ENCODE measurements at places on chromosomes 13 and 19.

- no peak for DNase-seq
Measured at GRCh38 chr19:35816846-35817245, 4.2 kb upstream of the PRODH2 start.

- DNase-seq = peak; percentile 68
Measured at GRCh38 chr19:46000491-46001246, 5.4 kb downstream of the CCDC61 start.

DNA sequence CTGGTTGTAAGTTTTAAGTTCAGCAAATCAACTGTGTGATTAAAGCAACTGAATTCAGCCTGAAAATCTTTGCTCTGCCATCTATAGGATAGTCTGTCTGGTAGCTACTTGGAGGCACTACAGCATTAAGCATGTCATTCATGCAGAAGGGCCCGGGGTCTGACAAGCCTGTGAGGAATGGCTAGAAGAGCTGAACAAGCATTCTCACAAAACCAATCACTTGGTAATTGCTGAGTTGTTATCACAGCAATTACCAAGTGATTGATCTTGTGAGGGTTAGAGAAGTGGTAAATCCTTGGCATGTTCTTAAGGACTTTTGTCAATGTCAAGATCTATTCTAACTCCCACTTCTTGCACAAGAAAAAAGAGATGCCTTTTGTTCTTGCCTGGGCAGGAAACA, 356.1 kb downstream of the FGF14 start:
- no peak for DNase-seq

GRCh38 chr19:10577951-10578350, 9.2 kb downstream of the AP1M2 start:
- no peak for DNase-seq

GRCh38 chr19:14081797-14082674, 3.5 kb downstream of the C19orf67 start:
- DNase-seq = peak; percentile 36

- DNase-seq = no peak
Measured at GRCh38 chr19:41700381-41701195, 7.8 kb upstream of the CEACAM5 start.

GRCh38 chr19:41541990-41542584, 33.9 kb upstream of the CEACAM21 start:
- DNase-seq = peak; percentile 68

GRCh38 chr19:15551293-15552004, 43.1 kb downstream of the CYP4F22 start:
- peak; percentile 65 for DNase-seq

- DNase-seq = no peak
Measured at GRCh38 chr19:49152119-49152550, 3.1 kb downstream of the HRC start.

DNA sequence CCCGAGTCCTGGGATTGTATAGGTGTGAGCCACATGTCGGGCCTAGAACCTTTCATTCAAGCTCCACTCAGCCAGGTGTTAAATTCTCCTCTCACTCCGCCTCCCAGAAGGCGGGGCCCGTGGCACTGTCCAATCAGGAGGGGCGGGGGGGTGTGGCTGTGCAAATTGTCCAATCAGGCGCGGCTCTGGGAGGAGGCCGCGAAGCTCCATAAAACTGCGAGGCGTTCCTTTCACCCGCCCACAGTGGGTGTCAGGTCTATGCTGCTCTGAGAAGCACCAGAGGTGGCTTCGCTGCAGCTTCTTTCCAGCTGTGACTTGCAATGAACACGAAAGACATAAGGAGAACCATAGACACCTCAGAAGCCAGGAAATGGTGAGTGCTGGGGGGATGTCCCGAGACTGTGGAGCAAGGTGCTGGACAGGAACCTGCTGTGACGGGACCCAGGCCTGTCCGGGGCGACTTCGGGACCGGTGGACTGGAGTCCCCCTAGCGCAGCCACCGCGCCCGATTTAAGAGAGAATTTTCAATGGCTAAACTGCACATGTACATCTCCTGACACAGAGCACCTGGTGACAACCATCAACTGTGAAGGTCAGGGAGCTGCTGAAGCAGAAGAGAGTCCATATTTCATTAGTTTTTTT, 3.0 kb upstream of the ZNF136 start:
- DNase-seq = no peak

DNA sequence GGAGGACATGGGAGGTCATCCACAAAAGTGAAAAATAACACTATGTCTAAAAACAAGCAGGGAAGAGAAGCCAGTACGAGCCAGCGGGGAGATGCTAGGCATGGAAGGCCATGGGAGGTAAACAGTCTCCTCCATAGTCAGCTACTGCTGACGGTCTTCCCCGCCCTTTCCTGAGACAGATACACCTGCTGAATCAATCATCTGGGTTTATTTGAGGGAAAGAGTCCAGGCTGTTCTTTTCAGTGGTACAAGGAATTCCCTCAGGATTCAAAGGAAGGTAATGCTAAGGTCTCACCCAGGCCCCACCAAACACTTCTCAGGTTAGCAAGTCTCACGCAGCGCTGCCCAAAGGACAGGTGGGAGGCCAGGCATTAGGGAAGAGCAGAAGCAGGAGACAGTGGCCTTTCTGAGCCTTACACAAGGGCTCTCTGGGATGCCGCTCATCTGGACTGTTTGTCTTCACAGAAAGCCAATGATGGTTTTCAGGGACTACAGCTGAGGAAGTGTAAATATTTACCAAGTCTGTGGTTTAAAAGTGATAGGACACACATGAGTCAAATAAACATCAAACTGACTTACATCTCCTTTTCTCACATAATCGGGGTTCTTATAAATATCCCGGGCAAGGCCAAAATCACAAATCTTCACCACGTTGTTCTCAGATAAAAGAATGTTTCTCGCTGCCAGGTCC, 173.9 kb downstream of the FLT1 start:
- no peak for DNase-seq

DNA sequence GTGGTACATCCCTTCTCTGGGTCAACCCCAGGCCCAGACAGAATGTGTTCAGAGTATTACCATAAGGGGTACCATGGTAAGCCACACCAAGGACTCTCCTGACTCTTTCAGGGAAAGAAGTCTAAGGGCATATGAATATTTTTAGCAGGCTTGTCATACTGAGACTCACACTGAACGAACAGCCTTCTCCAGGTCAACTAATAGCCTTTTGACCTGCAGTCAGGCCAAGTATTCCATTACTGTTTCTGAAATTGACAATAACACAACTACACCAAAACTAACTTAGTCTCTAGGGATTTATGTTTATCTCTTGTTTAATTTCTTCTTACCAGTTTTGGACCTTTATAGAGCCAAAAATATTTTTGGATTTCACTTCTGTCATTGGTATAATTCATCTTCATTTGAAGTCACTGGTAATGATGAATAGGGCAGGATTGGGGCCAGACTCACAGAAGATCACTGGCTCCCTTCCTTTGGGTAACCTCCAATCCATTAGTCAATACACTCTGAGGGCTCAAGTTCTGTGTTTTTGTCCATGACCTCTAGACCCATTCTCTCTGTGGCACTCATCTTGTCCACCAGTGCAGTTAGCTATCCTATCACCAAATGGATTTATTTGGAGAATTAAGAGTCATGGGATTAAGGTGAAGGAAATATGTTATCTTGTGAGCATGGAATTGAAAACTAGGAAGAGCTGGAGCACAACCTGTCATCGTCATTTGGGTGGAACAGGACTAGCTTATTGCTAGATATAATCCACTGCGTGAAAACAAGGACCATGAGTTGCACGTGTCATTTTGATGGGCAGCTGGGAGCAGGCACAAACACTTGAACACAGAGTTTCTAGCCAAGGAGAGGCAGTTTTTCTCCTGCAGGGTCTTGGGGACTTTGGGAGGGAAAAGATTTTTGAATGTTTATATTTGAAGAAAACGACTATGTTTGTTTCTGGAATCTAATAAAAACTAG, 313.3 kb downstream of the DCLK1 start:
- DNase-seq = no peak

GRCh38 chr13:26952551-26953143, 192.1 kb upstream of the GPR12 start:
- no peak for DNase-seq

DNA sequence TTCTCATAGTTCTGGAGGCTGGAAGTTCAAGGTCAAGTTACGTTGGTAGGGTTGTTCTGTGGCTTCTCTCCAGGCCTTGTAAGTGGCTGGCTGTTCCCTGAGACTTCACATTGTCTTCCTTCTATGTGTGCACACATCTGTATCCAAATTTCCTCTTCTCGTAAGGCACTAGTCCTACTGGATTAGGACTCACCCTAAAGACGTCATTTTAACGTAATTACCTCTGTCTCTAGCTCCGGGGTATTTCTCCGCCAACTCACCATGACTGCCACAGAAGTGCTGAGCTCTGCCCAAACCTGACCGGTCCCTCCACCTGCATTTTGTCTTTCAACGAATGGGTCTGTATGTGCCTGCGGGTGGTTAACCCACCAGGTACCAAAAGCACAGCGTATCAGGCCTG, 8.7 kb upstream of the SYDE1 start:
- no peak for DNase-seq

- no peak for DNase-seq
Measured at GRCh38 chr13:28451482-28452217, 43.3 kb downstream of the FLT1 start.

DNA sequence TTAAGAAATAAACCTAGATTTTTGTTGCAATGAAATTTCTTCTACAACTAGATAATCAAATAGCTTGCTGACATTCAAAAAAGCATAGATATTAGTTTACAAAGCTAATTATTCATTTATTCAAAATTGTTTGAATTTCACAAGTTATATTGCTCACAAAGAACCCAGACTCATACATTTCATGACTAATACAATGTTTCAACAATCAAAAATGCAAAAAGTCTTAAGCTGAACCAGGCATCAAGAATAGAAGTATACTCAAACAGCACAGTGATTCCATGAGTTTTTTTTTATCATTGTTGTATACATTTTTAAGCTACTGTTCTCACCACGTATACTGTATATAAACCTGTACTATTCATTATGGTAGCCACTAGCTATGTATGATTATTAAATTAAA, 51.0 kb downstream of the DIAPH3 start:
- no peak for DNase-seq

DNA sequence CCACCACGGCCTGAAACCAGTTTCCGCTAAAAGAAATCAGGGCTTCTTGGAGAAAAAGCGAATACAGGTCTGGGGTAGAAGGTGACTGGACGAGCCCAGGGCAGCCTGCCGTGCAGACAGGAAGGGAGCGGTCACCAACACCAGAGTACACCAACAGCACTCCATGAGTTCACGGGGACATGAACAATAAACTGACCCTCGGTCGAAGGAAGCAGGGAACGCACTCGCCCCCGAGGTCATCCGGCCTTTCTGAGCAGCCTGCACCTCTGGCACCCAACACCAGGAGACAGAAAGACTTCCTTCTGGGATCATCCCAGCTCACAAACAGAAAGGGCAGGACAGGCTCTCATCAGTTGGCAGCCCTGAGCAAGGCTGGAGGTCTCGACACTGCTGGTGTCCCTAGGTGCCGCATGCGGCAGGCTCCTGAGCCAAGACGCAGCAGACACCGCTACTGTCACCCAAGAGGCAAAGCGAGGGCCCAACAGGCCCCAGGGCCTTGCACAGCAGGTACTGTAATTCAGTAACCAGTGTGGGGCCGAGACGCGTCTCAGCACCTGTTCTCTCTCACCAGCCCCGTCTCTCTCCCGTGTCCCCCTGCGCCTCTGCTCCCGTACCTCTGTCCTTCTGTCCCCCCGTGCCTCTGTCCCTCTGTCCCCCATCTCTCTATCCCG, 18.0 kb downstream of the DCUN1D2 start:
- DNase-seq = no peak

- DNase-seq = no peak
Measured at GRCh38 chr13:26589754-26590153, 32.3 kb downstream of the WASF3 start.

DNA sequence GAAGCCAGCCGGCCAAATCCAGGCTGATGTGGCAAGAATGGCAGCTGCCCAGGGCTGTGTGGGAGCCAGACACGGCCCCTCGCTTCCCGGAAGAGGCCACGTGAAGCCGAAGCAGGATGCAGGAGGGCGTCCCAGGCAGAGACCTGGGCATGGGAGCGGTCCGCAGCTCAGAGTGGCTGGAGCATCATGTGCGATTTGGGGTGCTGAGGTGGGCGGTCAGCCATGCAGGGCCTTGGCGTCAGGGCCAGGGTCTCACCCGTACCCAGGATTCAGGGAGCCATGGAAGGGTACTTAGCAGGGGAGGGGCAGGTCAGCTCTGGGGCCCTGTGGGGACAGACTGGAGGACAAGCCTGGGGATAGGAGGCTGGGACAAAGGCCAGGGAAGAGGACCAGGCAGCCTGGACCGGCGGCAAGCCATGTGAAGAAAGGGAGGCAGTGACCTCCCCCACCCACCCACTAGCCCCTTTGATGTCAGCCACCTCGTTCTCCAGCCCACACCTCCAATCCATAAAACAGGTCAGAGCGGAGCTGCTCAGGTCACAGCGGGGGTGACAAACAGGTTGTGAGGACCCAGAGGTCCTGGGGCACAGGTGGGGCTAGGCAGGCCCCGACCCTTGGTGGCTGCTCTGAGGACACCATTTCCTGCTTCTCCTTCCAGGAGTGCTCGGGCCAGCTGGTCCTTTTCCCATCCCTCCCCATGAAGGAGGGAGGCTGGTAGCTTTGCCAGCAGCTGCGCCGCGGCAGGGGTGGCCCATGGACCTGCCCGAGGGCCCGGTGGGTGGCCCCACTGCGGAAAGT, 2.3 kb downstream of the KASH5 start:
- no peak for DNase-seq

DNA sequence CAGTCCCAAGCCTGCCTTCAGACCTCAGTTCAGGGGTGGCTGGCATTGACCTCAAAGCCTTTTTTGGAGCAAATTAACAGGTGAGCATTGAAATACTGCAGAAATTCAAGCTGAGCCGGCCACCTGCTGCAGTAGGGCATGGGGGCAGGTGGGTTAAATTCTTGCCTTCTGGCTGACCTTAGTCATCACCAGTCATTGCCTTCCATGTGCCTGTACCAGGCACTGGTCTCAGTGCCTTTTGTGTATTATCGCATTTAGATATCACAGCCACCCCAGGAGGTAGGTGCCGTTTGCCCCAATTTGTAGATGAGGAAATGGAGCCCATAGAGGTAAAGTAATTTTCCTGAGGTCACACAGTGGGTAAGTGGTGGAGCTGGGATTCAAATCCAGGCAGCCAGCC, 7.2 kb downstream of the PPP1R37 start:
- DNase-seq = no peak

DNA sequence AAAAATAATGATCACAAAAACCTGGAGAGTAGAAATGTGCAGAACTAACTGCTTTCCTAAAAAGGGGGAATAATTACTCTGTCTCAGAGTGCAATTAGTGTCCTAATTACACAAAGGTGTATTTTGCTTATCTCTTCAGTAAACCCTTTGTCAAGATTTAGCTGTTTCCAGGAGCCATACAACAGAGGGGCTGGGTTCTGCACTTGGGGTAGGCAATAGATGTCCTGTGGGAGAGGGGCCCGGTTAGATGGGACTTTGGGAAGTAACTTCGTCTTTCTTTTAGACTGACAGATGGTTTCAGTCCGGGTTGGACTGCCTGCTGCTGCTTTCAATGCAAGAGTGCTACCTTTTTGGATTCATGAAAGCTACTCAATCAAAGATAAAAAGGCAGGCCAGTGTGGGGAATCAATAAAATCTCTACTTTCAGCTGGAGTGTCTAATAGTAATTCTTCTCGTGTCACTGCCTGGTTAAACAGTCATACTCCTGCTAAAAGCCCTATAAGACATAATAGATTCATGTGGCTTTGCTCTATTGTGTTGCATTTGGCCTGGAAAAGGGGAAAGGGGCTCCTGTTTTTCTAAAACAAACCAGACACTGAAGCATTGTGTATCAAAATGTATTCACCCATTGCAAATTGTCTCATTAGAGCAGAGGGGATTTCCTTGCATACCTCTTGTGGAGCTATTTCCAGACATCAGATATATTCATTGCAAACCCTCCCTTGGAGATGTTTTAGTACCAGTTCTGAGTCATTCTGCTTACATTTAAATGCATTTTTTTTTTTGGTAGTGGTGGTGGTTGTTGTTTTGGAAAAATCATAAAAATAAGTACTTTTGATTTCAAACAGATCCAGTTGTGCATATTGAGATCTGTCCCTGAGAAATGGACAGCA, 83.3 kb upstream of the PCDH8 start:
- no peak for DNase-seq

Measured in central memory CD4-positive, alpha-beta T cell (primary cell).